ENCODE measurements at places on chromosomes 1 and 21.

DNA sequence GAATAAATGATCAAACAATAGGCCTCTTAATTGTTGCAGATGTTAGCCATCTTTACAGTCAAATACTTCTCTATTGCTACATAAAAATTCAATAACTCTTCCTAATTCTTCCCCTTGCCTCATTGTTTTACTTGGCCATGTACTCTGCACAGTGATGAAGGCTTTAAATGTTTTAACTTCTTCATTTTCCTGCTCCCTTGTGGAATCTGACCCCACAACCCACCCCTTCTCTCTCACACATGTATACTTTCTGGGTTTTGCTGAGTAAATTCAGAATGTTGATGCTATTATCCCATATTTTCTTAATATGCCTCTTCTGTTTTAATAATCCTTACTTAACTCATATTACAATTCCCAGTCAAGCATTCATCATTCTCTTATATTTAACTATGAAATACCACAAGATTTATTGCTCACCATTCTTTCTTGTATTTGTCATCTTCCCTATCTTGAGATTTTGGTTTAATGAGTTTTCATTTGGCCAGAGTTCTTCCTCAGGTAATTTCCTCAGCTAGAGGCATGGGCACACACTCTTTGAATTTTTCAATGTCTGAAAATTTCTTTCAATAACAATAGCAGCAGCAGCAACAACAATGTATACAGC is 327.8 kb upstream of the USP24 start:
- peak; percentile 84 for DNase-seq

DNA sequence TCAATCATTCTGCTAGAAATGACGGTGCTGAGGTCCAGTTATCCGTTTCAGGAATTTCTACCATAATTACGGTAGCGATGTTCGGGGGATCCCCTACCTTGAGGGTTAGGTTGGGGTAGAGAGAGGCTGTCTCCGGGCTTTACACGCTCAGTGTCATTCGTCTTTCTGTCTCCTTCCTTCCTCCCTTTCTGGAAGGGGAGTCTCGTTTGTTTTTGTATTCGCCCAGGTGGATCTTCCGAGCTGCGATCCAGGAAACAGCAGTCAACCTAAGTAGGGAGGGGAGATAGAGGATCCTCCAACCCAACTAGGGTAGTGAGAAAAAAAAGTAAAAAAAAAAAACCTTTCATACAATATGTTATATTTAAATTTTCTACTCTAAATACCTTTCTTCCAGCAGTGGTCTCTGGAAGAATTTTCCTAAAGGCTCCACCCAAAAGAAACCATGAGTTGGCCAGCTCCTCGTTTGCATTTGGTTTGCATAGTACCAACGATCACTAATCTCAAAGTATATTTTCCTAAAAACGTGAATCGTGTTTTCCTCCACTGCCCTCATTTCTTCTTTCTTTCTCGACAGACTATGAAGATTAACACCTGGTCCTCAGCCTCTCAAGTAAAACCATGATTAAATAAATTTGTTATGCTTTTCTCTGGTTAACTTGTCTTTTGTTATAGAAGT is 611 bp upstream of the PIK3C2B start:
- no peak for DNase-seq

GRCh38 chr1:9942399-9942938 is 722 bp downstream of the LZIC start:
- peak; percentile 72 for DNase-seq

DNA sequence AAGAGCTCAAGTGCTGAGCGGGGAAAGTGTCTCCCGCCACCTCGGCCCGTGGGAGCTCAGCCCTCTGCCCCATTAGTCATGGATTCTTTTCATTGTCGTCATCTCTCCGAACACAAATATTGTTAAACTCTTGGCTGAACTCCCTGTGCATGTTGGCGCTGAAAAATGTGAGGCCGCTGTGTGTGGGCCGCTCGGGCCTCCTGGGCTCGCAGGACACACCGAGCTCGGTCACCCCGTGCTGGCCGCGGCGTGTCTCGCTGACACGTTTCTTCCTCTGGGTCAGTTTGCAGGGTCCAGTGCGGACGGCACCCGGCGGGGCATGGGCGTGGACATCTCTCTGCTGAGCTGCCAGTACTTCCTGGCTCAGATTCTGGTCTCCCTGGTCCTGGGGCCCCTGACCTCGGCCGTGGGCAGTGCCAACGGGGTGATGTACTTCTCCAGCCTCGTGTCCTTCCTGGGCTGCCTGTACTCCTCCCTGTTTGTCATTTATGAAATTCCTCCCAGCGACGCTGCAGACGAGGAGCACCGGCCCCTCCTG is 25.6 kb downstream of the SLC45A1 start:
- peak; percentile 98 for DNase-seq

DNA sequence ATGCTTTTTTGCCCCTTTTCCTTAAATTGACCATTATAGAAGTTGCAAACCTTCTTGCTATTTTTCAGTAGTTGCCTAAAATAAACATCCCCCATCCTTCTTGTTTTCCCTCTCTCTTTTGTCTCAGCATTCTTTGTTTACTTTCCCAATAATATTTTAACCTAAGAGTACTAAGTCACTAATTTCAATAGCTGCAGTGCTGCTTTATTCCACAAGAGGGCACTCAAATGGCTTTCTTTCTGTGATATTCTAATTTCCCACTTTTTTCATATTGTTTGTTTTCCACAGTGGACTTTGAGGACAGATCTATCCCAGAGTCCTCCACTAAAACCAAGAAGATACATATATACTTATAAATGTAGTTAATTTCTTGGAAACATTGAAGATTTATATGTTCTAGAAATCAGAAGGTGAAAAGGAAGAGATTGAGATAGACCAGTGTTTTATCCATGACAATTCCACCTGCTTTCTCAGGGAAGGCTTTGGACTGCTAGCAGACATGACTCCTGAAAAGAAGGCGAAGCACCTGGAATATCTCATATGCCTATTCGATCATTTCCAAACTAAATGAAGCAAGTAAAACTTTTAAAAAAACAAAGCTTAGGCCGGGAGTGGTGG is 104.8 kb upstream of the GRIK1 start:
- peak; percentile 7 for DNase-seq

DNA sequence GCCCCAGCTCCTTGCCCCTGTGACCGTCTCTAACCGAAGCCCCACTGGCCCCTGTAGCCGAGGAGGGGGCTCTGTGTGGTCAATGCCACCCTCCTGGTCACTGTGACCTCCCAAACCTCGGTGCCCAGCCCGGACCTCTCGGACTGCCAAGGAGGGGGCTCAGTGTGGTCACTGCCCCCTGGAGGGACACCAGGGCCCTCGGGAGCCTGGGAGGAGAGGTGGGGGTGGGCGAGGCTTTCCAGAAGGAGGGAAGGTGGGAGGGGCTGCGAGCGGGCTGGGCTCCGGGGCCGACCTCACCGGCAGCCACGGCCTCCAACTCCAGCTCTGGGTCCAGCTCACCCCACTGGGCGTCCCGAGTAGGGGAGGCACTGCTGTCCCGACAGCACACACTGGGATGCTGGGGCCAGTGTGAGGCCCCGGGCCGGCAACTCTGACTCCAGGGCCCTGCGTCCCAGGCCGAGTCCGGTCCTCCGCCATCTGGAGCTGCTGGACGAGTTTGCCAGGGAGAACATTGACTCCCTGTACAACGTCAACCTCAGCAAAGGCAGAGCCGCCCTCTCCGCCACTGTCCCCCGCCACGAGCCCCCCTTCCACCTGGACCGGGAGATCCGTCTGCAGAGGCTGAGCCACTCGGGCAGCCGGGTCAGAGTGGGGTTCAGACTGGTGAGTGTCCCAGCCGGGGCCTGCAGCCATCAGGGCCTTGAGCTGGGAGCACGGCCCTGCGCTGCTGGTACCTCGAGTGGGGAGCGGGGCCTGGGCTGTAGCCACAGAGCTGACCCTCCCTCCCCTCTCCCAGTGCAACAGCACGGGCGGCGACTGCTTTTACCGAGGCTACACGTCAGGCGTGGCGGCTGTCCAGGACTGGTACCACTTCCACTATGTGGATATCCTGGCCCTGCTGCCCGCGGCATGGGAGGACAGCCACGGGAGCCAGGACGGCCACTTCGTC is 6.4 kb downstream of the SCNN1D start:
- DNase-seq, result no peak

GRCh38 chr1:1086911-1087341 is 12.8 kb upstream of the RNF223 start:
- DNase-seq, result no peak

GRCh38 chr1:162191396-162192305 is 122.2 kb downstream of the NOS1AP start:
- no peak for DNase-seq

- DNase-seq, result no peak
Observed at GRCh38 chr1:30534551-30534940, 188.8 kb downstream of the MATN1 start.

DNA sequence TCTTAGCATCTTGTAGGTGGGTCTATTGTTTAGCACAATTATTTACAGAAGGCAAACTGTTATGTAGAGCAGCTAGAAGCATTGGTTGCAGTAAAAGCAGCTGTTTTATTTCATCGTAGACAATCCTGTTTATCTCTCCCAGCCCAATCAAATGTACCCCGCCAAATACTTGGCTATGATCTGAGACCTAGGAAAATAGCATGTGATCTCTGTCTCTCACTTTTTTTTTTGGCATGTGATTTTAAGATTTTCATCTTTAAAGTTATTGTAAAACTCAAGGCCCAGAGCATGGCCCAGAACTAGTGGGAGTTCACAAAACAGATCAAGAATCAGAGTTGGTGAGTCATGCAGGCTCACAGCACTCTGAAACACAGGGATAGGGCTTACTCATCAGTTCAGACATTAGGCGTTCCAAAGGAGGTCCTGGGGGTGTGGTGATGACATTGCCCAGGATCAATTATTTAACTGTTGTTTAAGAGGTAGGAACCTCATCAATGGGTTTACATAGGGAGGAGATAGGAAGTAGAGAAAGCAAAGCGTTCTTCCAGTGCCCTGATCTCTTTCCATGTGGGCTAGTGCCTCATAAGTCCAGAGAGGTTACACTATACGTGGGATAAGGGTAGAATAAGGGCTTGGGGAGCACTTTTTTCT is 40.2 kb downstream of the TBX19 start:
- peak; percentile 91 for DNase-seq

- no peak for DNase-seq
Observed at GRCh38 chr1:229844675-229845074, 218.6 kb downstream of the URB2 start.

DNA sequence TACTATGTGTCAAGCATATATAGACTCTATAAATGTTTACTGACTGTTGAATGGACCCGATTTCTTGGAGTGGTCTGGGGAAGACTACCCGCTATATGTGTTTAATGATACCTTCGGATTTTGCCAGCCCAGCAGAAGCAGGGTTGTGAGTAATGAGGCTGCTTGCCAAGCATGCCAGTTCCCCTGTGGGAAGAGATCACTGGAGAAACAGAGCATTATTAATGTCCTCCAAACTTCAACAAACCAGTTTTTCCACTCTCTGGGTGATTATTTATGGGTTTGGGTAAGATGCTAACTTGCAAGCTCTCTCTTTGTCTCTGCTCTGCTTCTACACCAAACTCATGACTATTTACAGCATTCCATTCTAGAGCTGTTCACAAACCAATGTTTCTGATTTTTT is 25.1 kb upstream of the PHGDH start:
- DNase-seq, result no peak

DNA sequence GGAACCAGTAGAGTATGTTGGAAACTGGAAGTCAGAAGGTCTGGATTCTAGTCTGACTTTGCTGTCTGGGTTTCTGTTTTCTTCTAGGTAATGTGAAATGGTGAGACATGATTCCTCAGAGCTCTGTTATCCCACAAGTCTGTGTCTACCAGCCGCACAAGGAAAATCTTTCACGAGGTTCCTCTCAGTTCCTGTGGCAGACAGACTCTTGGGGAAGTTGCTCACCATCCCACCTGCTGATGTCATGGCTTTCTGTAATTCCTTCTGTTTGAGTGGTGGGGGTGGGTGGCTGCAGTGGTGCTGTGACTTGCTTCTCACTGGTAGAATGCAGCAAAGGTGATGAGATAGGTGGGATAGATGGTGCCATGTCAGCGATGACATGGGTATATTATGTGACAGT is 17.1 kb upstream of the SCMH1 start:
- no peak for DNase-seq

- DNase-seq, result no peak
Observed at GRCh38 chr1:114677691-114678090, 7.8 kb upstream of the DENND2C start.

GRCh38 chr21:16968436-16968835 is 544.4 kb upstream of the CXADR start:
- DNase-seq, result no peak

- no peak for DNase-seq
Observed at GRCh38 chr21:43779660-43780059, 3.6 kb upstream of the CSTB start.

GRCh38 chr1:177746155-177746554 is 223.7 kb downstream of the SEC16B start:
- no peak for DNase-seq

- peak; percentile 6 for DNase-seq
Observed at GRCh38 chr1:42815941-42816584, 859 bp upstream of the ERMAP start.

DNA sequence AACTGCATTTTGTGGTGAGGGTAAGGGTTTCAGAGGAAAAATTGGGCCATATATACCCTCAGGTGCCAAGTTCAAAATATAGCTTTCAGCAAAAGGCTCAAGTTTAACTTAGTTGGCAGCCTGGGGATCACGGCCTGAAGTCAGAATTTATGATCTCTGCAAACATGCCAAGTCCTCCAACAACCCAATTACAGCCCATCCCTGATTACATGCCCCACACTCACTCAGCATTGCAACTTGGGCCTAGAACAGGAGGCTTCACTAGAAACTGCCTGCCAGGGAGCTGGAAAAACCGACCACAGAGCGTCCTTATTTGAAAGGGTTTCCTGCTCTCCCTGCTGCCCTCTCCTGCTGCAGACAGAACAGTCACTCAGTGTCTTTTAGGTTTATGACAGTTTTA is 12.4 kb downstream of the FYB2 start:
- DNase-seq, result no peak

DNA sequence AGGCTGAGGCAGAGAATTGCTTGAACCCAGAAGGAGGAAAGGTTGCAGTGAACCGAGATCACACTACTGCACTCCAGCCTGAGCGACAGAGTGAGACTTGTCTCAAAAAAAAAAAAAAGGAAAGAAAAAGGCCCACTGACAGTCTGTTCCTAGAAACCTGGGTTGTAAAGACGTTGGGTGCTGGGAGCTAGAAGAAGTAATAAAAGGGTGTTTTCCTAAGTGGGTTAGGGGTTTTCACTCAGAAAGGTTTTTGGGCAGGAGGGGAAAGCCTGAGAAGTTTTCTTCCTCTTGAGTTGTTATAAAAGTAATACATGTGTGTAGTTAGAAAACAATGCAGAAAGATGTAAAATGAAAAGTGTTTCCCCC is 25.4 kb downstream of the CELA3A start:
- no peak for DNase-seq

GRCh38 chr1:234564035-234565029 is 45.6 kb downstream of the IRF2BP2 start:
- DNase-seq, result peak; percentile 88

DNA sequence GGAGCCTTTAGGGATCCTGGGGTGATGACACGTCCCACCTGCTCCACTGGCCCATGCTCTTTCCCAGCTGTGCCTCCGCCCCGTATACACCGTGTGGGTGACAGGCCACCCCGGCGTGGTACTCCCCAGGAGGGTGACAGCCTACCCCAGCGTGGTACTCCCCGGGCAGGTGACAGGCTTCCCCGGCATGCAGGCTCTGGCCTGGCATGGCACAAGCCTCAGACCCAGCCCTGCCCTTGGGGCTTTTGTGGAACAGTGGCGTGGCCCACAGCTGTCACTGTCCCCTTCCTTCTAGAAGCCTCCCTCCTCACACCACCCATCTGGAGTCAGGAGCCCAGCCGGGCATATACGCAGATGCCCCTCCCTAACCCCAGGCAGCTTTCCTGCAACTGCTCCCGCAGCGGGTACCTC is 4.7 kb upstream of the PFKL start:
- DNase-seq, result no peak
